Camera-type eye (tissue), 1 donor: ENCODE measurements at places on chromosomes 2 and 18. TPM values are rescaled to one million over a fixed set of nuclear protein-coding genes. Genes with fewer than 3 reads are reported as not detected.

TYMS gene
- 36.3 TPM for total RNA-seq

MTHFD2 gene
- total RNA-seq: 19.0 TPM

TET3 gene
- 29.6 TPM for total RNA-seq

NETO1 gene
- total RNA-seq: 49.0 TPM

UGT1A9 gene
- not detected for total RNA-seq

EGR4 gene
- total RNA-seq: not detected

FSIP2 gene
- total RNA-seq: 5.5 TPM

MLPH gene
- 10.6 TPM for total RNA-seq

EFR3B gene
- 32.6 TPM for total RNA-seq

DSG2 gene
- total RNA-seq: 18.5 TPM

INHBB gene
- 25.7 TPM for total RNA-seq

BOD1L2 gene
- not detected for total RNA-seq

CARF gene
- 31.7 TPM for total RNA-seq

DNPEP gene
- total RNA-seq: 32.5 TPM

GMCL1 gene
- total RNA-seq: 24.7 TPM

RAB27B gene
- 8.7 TPM for total RNA-seq

CPLX4 gene
- total RNA-seq: 46.1 TPM

HNMT gene
- 29.9 TPM for total RNA-seq

TIMM21 gene
- 47.2 TPM for total RNA-seq

SH2D6 gene
- not detected for total RNA-seq

C2orf68 gene
- total RNA-seq: 27.0 TPM

CFC1B gene
- 0.33 TPM for total RNA-seq

SPHKAP gene
- total RNA-seq: 8.7 TPM

SLC30A3 gene
- total RNA-seq: 0.27 TPM

UGT1A3 gene
- total RNA-seq: not detected

GALR1 gene
- 0.16 TPM for total RNA-seq

IL1RL2 gene
- 1.4 TPM for total RNA-seq

MBP gene
- 20.1 TPM for total RNA-seq

CAPN13 gene
- total RNA-seq: 2.5 TPM

NEURL3 gene
- total RNA-seq: 0.27 TPM

ANTXR1 gene
- total RNA-seq: 137 TPM

ASIC4 gene
- total RNA-seq: 28.8 TPM

SLC9A4 gene
- total RNA-seq: 0.55 TPM

CNTNAP5 gene
- total RNA-seq: 16.3 TPM

TP53I3 gene
- total RNA-seq: 40.7 TPM

KCNIP3 gene
- total RNA-seq: 11.3 TPM

FAM237A gene
- total RNA-seq: not detected

CYP26B1 gene
- 12.8 TPM for total RNA-seq

C2orf69 gene
- total RNA-seq: 19.6 TPM

SALL3 gene
- 15.2 TPM for total RNA-seq

TUBA4B gene
- not detected for total RNA-seq

ATIC gene
- 28.0 TPM for total RNA-seq

EMX1 gene
- not detected for total RNA-seq

ZNF804A gene
- 21.1 TPM for total RNA-seq

SPR gene
- 4.5 TPM for total RNA-seq

FOXD4L1 gene
- not detected for total RNA-seq

NT5C1B gene
- not detected for total RNA-seq

TMEM178A gene
- total RNA-seq: 19.2 TPM

GKN2 gene
- total RNA-seq: not detected

VWC2L gene
- total RNA-seq: 11.5 TPM

PSMA8 gene
- not detected for total RNA-seq

PJVK gene
- total RNA-seq: 6.2 TPM

KCNG2 gene
- total RNA-seq: 1.9 TPM

CRIM1 gene
- 158 TPM for total RNA-seq

PSMD1 gene
- 94.6 TPM for total RNA-seq

ANKRD30BL gene
- total RNA-seq: 7.3 TPM

INO80C gene
- 16.9 TPM for total RNA-seq

PRKAG3 gene
- total RNA-seq: 1.5 TPM

MPP4 gene
- 156 TPM for total RNA-seq
